Small intestine (tissue), 16 donors: ENCODE measurements at places on chromosomes 7 and 10.

DNA sequence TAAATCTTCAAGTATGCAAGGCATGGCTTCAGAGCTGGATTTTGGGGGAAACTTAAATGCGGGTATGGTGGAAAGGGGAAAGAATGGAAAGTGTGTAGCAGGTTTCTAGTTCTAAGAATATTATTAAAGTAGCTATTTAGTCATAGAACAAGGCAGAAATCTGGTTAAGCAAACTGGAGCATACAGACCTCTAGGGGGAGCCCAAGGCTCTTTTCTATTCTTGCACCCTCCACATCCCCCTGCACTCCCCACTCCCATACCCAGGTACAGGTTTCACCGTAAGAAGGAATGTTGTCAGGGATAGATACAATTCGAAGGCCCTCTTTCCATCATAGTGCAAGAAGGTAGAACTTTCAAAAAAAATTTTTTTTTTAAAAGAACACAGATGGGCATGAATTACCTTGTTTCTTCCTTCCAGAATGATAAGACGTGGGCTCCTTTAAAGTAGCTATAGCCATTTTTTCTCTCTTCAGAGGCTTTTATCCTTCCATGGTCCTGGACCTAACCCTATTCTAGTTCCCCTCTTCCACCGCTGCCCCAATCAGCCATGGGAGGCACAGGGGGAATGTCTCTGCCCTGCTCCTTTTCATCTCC, 41.5 kb upstream of the SMIM30 start:
- no peak overlapping the region for H3K4me3 ChIP-seq
- no peaks in the 10 kb centered on the region for H3K4me1 ChIP-seq
- DNase-seq, result peak; percentile 14
- no peaks in the 10 kb centered on the region for H3K36me3 ChIP-seq
- H3K27ac ChIP-seq, result no peak overlapping the region
- no peaks in the 10 kb centered on the region for H3K27me3 ChIP-seq

DNA sequence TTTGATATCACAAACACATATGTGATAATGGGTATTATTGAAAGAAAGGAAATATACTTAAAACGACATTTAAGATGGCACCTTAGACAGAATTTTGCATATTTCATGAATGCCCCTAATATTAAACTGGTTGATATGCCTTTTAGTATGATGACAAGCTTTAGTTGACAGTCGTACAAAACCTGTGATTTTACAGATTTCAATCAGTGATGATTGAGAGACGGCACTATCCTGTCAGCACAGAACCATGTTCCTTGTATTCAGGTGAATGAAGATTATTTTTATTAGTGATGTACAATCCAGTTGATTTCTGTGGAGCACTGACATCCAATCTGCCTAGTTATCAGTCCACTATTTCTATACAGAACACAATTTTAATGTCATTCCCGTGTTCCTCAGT, 333.0 kb downstream of the CNTNAP2 start:
- no peak overlapping the region for H3K27ac ChIP-seq
- H3K4me1 ChIP-seq, result no peaks in the 10 kb centered on the region
- H3K4me3 ChIP-seq, result no peak overlapping the region

DNA sequence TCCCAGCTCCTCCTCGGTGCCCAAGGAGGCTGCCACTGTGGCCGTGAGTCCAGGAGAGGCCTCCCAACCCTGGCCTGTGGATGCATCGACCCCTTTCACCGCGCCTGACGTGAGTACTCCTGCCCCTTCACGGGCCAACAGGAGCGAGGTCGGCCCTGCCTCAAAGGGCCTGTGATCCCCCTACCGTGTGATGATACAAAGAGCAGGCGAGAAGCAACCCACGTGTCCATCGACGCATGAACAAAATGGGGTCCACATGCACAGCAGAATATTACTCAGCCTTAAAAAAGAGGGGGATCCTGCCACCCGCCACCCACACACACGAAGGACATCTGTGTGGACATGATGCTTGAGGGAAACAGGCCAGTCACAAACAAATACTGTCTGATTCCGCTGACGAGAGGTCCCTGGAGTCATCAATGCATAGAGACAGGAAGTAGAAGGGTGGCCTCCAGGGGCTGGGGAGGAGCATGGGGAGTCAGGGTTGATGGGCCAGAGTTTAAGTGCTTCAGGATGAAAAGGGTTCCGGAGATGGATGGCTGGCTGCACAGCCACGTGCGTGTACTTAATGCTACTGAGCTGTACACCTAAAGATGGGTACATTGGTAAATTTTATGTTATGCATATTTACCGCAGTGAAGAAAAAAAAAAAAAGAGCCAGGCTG, 151.9 kb downstream of the PRKAG2 start:
- no peak overlapping the region for H3K27ac ChIP-seq
- peaks cover 4% of the 10 kb centered on the region for H3K4me1 ChIP-seq
- no peaks in the 10 kb centered on the region for H3K36me3 ChIP-seq
- no peak overlapping the region for H3K4me3 ChIP-seq
- no peaks in the 10 kb centered on the region for H3K27me3 ChIP-seq

GRCh38 chr7:2405601-2406345, 2.4 kb downstream of the CHST12 start:
- no peaks in the 10 kb centered on the region for H3K36me3 ChIP-seq
- peaks cover 4% of the 10 kb centered on the region for H3K4me1 ChIP-seq
- no peak overlapping the region for H3K4me3 ChIP-seq
- H3K27me3 ChIP-seq, result no peaks in the 10 kb centered on the region
- DNase-seq, result no peak

GRCh38 chr10:86167121-86167761, 199.4 kb downstream of the GRID1 start:
- no peaks in the 10 kb centered on the region for H3K36me3 ChIP-seq
- DNase-seq, result no peak
- H3K4me3 ChIP-seq, result no peak overlapping the region
- H3K27me3 ChIP-seq, result no peaks in the 10 kb centered on the region

DNA sequence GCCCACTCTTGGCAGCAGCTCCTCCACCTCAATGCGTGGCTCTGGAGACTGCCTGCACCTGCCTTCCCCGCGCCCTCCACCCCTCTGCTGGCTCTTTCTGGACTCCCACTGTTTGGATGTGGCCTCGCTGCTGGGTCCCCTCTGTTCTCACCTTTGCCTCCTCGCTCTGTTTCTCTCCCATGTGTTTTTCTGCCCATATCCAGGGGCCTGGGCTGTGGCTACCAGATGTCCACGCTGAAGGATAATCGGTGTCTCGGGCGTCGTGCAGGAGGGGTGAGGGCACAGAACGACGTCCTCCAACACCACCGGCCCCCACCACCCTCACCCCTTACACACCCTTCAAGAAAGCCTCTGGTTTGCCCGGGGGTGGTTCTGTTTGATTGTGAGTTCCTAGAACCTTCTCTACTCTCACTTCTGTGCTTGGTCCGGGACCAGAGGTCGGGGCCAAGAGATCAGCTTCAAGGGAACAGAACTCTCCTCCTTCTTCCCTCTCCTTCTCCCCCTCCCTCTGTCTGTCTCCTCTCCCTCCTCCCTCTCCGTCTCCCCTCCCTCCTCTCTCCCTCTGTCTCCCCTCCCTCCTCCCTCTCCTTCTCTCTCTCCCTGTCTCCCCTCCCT, 31.7 kb downstream of the AP5Z1 start:
- no peak overlapping the region for H3K4me3 ChIP-seq
- no peak overlapping the region for H3K27ac ChIP-seq
- no peaks in the 10 kb centered on the region for H3K36me3 ChIP-seq
- H3K4me1 ChIP-seq, result no peaks in the 10 kb centered on the region
- H3K27me3 ChIP-seq, result no peaks in the 10 kb centered on the region

DNA sequence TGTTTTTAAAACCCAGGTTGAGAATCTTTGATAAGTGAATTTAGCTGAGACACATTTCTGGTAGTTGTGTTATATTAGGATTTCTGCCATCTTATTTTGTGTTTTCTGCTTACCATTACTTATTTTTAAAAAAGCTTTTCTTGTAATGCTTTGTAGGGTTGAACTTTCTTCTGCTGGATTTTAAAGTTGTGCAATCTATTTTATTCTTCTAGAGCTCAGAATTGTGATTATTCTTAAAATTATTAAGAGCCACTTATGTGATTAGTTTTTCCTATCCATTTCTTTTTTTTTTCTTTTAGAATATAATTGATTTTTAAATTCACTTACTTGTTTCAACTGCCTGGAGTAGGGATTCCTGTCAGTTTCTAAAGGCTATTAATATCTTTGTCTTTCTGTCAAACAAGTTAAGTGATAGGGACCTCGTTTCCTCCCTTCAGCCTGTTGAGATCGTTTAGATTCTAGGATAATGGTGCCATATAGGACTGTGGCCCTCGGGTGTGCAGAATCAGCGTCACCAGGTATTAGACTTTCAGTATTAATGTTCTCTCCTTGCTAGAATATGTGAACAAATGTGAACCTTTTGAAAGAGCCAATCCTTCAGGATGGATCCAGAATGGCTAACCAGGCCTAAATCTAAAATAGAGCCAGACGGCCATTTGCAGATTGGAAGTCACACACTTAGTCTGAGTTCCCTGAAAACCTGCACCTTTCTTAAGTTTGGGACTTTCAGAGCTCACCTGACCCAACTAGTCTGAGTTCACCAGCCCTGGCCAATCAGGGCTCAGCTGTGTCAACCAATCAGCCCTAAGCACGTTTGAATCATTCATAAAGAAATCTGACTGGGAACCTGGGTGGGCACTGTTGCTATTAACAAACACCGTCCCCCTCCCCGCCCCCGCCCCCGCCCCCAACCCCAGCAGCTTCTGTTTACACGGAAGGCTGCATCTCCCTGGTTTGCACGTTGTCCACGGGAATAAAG, 26.2 kb downstream of the CUX1 start:
- H3K36me3 ChIP-seq, result no peaks in the 10 kb centered on the region
- H3K4me3 ChIP-seq, result no peak overlapping the region
- H3K27me3 ChIP-seq, result no peaks in the 10 kb centered on the region
- peaks cover 3% of the 10 kb centered on the region for H3K4me1 ChIP-seq
- DNase-seq, result no peak
- H3K27ac ChIP-seq, result no peak overlapping the region

GRCh38 chr7:103605640-103606039, 159.6 kb upstream of the SLC26A5 start:
- no peak overlapping the region for H3K27ac ChIP-seq
- H3K36me3 ChIP-seq, result no peaks in the 10 kb centered on the region
- H3K27me3 ChIP-seq, result no peaks in the 10 kb centered on the region
- DNase-seq, result no peak
- no peak overlapping the region for H3K4me3 ChIP-seq

DNA sequence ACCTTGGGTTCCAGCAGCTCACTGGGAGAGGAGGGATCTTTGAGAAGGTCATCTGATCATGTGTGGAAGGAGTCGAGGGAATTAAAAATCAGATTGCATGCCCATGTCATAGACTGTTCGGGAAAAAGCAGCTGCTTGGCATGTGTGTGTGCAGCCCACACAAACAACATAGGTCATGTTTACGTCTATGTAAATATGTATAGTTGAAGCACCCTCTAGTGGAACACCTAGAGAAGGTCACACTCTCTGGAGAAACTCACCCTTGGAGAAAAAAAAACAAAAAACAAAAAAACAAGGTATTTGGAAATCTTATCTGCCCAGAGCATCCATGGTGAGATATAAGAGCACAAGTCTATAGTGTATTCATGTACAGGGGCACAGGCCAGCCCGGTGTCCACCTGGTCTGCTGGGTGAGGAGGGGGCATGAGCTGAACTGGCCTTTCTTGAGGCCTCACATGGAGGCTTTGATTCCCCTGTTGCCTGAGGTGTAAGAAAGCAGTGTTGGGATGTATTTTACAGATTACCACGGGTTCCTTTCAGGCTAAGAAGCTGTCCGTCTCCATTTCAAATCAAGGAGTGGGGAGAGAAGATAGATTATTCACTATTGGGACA, 98.0 kb downstream of the NPY start:
- no peak overlapping the region for H3K27ac ChIP-seq
- H3K4me3 ChIP-seq, result no peak overlapping the region
- peak; percentile 44 for DNase-seq
- no peaks in the 10 kb centered on the region for H3K27me3 ChIP-seq
- no peaks in the 10 kb centered on the region for H3K4me1 ChIP-seq

DNA sequence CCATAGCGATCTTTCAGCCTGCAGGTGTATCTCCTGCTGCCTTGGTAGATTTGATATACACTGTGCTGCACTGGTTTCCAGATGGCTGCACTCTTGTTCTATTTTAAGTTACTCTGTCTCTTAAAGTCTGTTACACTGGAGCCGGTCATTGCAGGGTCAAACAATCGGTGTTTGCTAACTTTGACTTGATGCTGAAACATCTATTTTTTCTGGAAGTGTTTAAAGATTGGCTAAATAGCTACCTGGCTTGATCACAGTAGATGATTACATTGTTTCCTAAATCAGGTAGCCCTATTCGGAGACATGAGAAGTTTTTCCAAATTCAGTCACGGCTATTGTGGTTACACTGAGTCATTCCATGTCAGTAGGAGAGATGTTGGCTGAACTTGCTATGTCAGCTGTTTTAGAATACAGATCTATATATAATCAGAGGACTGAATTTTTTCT, 574.8 kb downstream of the ETV1 start:
- no peak for DNase-seq
- H3K4me1 ChIP-seq, result no peaks in the 10 kb centered on the region
- no peaks in the 10 kb centered on the region for H3K36me3 ChIP-seq
- no peak overlapping the region for H3K27ac ChIP-seq

DNA sequence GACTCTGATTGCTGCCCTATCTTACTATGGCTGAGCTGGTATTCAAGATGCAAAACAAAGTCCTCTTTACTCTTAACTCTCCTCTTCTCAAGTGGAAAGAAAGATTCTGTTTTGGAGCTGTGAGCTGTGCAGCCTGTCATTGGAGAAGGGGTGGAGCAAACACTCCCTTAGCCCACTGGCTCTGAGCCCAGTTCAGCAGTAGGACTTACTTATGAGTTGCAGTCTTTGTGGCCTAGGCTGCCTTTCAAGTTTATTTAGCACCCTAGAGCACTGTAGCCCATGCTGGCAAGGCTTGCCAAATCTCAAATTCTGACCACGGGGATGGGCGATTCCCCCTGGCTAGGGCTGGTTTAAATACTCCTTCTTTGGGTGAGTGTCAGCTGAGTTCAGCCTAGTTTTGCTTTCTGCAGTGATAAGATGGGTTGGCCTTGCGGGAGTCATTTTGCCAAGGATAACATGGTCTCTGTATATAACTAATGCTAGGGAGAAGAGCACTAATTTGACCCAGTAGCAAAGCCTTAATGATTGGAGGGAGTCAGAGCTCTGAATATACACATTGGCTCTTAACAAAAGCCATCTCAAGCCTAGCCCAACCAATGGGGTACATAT, 110.2 kb downstream of the MYO3A start:
- H3K4me1 ChIP-seq, result no peaks in the 10 kb centered on the region
- no peak overlapping the region for H3K27ac ChIP-seq
- H3K36me3 ChIP-seq, result no peaks in the 10 kb centered on the region
- DNase-seq, result peak; percentile 6

DNA sequence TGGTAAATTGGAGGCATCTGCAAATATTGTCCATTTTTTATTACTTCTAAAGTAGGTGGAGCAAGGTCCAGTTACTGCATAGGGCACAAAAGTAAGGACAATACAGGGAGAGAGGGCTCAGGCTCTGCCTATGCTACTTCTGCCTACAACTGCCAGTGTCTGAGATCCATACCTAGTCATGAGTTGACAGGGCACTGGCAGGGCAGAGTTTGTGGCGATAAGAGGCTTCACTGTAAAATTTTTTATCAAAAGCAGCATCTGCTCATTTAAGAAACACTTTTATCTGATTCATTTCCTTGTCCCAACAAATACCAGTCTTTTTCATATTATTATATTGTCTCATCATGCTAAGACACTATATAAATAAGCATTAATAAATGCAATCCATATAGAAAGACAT, 178.0 kb downstream of the LRRN3 start:
- no peak for DNase-seq
- H3K36me3 ChIP-seq, result no peaks in the 10 kb centered on the region
- H3K4me1 ChIP-seq, result no peaks in the 10 kb centered on the region
- H3K27me3 ChIP-seq, result no peaks in the 10 kb centered on the region
- no peak overlapping the region for H3K27ac ChIP-seq
